ENCODE measurements at places on chromosomes 5 and 9. TPM values are rescaled to one million over a fixed set of nuclear protein-coding genes. Genes with fewer than 3 reads are reported as not detected.

TOR4A gene
- polyA plus RNA-seq = 3.9 TPM

GRCh38 chr5:177350776-177351391 lies 584 bp downstream of the LMAN2 start:
- DNase-seq = no peak

GRCh38 chr9:113998114-113998513 lies 80.0 kb downstream of the AMBP start:
- no peak for DNase-seq

RLN2 gene
- polyA plus RNA-seq = 3.0 TPM

GRCh38 chr5:11385251-11385900 lies 518.9 kb downstream of the CTNND2 start:
- no peak for DNase-seq

BARHL1 gene
- polyA plus RNA-seq = not detected

- no peak for DNase-seq
Observed at GRCh38 chr5:117752403-117752802, 1177.8 kb upstream of the SEMA6A start.

GRCh38 chr5:39199335-39199734 lies 20.0 kb downstream of the FYB1 start:
- DNase-seq = no peak

- no peak for DNase-seq
Observed at GRCh38 chr5:113068559-113068958, 92.0 kb downstream of the DCP2 start.

TXNDC8 gene
- not detected for polyA plus RNA-seq

- no peak for DNase-seq
Observed at GRCh38 chr5:108560581-108560980, 178.7 kb upstream of the FBXL17 start.

SLC35A4 gene
- 79.7 TPM for polyA plus RNA-seq

DNA sequence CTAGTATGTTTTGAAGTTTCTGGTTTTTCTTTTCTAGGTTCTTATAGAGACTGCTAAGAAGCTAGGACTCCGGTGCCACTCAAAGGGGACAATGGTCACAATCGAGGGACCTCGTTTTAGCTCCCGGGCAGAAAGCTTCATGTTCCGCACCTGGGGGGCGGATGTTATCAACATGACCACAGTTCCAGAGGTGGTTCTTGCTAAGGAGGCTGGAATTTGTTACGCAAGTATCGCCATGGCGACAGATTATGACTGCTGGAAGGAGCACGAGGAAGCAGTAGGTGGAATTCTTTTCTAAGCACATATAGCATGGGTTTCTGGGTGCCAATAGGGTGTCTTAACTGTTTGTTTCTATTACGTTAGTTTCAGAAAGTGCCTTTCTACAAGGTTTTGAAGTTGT lies 52.2 kb downstream of the MTAP start:
- no peak for DNase-seq

GFRA3 gene
- polyA plus RNA-seq = 3.0 TPM

- DNase-seq = no peak
Observed at GRCh38 chr9:87694236-87694755, 31.6 kb upstream of the CTSL start.

DNA sequence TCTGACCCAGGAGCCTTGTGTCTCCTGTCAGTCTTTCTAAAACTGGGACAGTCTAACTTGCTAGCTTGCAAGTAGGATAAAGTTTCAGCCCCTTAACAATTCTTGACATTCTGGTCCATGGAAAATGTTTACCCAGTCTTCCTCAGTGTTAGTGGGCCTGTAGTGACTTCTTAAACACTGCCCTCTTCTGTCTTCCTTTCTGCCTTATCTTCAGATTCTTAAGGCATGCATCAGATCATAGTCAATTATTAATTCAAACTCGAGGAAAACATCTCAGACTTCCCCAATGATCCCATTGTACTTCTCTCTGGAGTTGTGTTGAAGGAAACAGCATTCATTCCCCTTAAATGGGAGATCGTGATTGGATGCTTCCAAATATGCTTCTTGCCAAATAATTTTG lies 1199.8 kb downstream of the DTWD2 start:
- DNase-seq = no peak

SAPCD2 gene
- 5.5 TPM for polyA plus RNA-seq

- no peak for DNase-seq
Observed at GRCh38 chr9:86043586-86043985, 55.8 kb downstream of the GOLM1 start.

DEPDC1B gene
- polyA plus RNA-seq = 29.0 TPM

DNA sequence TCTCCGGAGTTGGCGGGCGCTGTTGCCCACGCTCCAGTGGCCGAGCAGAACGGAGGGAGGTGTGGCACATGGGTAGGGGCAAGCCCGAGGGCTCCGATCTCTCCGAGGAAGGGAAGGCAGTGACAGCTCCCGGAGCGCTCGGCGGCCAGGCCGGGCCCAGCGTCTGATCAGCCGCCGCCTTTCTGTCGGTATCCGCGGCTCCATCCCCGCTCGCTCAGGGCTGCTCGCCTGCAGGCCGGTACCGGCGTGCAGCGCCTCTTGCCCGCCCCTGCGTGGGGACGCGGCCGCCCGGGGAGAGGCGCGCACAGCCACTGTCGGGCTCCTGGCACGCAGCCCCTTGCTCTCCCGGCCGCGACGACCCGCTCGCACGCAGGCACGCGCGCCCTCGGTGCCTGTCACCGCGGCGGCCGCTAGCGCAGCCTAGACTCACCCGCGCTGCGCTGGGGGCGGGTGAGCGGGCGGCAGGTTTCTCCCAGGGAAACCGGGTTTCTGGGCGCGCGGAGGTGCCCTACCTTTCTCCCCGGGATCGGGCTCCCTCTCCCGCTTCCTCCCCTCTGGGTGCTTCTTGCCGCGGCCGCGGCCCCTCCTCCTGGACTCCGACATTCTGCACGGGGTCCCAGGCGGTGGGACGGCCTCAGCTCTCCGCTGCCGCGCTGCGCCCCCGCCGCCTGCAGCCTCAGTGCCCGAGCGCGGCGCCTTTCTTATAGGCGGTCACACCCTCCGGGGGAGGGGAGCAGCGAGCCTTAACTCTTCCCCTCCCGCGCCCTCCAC lies 108.4 kb downstream of the PSD2 start:
- DNase-seq = no peak

- no peak for DNase-seq
Observed at GRCh38 chr9:115625251-115625650, 507.3 kb upstream of the TNC start.

- peak; percentile 32 for DNase-seq
Observed at GRCh38 chr9:132214027-132214622, 52.3 kb downstream of the NTNG2 start.

- no peak for DNase-seq
Observed at GRCh38 chr5:139468421-139468931, 2.3 kb upstream of the SMIM33 start.

C1QTNF3 gene
- 73.6 TPM for polyA plus RNA-seq

GRCh38 chr9:68933434-68934328 lies 80.2 kb downstream of the PRKACG start:
- DNase-seq = no peak

C9orf153 gene
- 0.10 TPM for polyA plus RNA-seq

DNA sequence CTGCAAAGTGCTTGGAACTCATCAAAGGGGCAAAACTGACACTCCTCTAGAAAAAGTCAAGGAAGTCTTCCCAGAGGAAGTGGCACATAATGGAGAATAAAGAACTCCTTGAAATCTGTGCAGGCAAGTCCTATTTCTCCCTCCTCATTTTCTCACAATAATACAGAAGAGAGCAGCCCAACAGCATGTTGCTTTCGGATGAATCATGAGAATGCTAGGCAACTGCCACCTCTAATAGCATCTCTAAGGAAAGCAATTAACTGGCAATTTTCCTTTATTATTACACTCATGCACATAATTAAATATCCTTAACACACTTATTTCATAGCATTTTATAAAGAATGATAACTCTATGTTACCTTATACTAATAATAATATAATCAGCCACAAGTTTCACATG lies 122.2 kb upstream of the PTGER4 start:
- no peak for DNase-seq

OR1L1 gene
- not detected for polyA plus RNA-seq

- no peak for DNase-seq
Observed at GRCh38 chr5:143041-143440, 48.3 kb upstream of the LRRC14B start.

- no peak for DNase-seq
Observed at GRCh38 chr9:110918316-110919049, 119.8 kb downstream of the LPAR1 start.

PAIP1 gene
- polyA plus RNA-seq = 190 TPM

ZMYND19 gene
- 26.5 TPM for polyA plus RNA-seq

TIMD4 gene
- 0.58 TPM for polyA plus RNA-seq

DNA sequence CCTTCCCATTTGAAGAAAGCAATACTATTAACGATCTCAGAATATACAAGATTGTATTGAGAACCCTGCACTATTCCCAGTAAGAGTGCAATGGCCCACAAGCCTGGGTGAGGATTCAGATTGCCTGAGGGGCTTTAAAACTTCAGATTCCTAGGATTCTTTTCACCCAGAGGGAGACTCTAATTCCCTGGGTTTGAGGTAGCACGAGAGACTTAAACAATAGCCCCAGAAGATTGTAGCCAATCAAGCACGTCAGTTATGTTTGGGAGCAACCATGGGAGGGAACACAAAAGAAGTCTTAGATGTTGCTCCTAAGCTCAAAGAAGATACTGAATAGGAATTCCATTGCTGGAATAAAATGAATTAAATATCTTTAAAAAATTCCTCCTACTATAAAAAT lies 17.9 kb downstream of the MRPS27 start:
- no peak for DNase-seq

- DNase-seq = no peak
Observed at GRCh38 chr5:151925340-151925739, 689 bp upstream of the GLRA1 start.

- DNase-seq = no peak
Observed at GRCh38 chr5:98461485-98461884, 312.0 kb upstream of the RGMB start.

PRR7 gene
- polyA plus RNA-seq = 1.9 TPM

DNA sequence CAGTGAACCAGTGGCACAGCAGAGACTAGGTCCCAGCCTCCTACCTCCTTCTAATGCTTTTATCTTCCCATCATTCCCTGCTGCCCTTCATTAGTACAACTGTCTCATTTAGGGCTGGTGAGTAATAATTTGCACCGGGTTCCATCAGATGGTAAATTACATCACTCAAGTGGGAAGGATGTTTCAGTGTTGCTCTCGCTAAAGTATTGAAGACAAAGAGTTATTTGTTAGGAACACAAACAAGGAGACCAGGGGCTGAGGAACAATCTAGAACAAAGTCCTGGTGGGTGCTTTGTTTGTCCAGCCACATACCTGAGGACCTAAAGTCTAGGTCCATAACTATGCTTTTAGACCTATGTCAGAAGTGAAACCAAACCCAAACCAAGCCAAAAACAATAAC lies 52.4 kb downstream of the SEC61B start:
- no peak for DNase-seq
